Stimulated activated CD4-positive, alpha-beta T cell treated with anti-CD3 and anti-CD28 coated beads, Interleukin-1b, Interleukin-23, amount 100 ng/mL, for 4 hours (primary cell): ENCODE measurements at places on chromosomes 5 and 9.

DNA sequence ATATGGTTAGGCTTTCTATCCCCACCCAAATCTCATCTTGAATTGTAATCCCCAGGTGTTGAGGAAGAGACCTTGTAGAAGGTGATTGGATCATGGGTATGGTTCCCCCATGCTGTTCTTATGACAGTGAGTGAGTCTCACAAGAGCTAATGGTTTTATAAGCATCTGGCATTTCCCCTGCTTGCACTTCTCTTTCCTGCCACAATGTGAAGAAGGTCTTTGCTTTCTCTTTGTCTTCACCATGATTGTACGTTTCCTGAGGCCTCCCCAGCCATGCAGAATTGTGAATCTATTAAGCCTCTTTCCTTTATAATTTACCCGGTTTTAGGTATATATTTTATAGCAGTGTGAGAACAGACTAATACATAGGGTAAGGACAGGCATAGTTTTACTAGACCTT, 334.5 kb downstream of the TLR4 start:
- no peak for DNase-seq

DNA sequence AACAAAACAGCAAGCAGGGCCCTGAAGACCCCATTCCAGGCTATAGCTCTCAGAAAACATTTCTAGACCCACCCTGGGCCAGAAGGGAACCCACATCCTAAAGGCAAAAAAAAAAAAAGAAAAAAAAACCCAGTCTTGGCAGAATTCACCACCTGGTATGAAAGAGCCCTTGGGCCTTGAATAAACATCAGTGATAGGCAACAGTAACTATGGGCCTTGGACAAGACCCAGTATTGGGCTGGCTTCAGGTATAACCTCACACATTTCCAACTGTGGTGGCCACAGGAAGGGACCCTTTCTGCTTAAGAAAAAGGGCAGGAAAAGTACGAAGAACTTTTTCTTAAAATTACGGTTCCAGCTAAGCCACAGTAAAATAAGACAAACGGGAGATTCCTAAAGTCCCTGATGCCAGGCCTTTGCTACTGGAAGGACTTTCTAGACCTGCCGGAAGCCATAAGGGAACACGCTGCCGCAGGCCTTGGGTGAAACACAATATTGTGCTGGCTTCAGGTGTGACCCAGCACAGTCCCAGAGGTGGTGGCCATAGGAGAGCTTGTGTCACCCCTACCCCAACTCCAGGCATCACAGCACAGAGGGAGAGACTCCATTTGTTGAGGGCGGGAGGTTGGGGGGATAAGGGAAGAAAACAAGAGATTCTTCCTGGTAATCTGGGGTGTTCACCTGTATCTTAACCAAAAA, 505.2 kb upstream of the RGMB start:
- DNase-seq: no peak

GRCh38 chr9:86275962-86276361, 6.4 kb downstream of the ISCA1 start:
- no peak for DNase-seq

- DNase-seq: no peak
Observed at GRCh38 chr5:5950658-5951057, 427.7 kb downstream of the MED10 start.

DNA sequence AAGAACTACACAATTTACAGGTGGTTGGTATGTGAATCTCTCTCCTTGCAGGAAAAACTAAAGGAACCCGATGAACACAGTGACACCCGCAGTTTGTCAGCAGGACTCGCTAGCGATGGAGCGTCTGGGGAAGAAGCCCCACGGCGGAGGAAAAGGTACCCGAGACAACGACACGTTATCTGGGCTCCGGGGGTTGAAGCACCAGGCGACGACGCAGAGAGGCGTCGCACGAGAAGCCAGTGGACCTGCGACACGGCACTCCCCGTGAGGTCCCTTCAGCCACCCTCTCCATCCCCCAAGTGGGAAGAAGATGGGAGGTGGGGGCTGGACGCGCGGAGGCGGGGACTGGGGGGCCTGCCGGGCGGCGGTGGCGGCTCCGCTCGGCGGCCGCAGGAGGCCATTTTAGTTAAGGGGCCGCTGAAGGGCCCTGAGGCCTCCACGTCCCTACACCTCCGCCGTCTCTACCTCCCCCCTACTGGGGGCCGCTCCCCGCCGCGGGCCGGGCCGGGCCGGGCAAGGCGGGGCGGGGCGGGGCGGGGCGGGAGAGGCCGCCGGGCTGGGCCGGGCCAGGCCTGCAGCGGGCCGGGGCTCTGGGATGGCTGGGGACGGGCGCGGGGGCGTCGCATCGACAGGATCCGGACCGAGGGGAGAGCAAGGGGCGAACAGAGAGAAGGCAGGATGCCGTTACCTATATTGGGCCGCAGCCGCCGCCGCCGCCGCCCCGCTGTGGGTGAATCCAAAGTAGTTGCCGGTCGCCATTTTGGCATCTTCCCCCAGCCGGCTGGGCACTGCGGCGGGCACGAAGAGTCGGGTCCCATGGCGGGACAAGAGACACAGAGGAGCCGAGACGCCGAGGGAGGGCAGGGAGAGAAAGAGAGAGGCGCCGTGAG, 754 bp downstream of the ZFR start:
- DNase-seq: no peak

DNA sequence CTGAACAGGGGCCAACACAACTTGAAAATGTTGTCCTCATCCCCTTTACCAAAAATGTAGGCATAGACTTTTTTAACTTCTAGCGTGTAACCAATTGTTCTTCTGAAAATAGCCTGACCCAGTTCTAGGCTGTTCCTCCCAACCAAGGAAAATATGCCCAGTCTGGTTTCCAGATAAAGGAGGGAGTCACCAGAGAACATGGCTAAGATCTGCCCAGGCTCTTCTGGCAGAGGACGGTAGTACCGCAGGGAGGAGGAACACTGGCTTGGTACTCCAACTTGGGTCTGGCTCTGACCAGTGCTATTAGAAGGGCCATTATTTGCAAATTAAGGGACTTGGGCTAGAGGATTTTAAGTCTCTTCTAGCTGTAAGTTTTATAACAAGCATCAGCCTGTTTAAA, 63.1 kb downstream of the GRAMD2B start:
- DNase-seq: no peak

DNA sequence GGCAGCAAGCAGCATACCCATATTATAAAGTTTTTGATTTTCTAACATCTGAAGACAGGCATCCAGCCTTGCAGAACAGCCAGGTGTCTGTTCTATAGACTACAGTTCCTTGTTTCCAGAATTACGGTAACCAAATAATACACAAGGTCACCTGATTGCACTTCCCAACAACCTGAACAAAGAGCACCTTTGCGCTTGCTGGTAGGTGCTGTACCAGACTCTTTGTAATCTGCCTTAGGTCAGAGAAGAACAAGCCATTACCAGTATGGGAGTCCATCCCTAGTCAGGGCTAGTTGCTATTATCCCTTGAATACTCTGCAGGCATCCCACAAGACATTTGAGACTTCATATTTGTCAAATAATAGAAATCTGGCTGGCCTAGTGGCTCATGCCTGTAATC, 256.2 kb downstream of the ARRDC3 start:
- no peak for DNase-seq
